ENCODE measurements at places on chromosomes 13 and 19. TPM values are rescaled to one million over a fixed set of nuclear protein-coding genes. Genes with fewer than 3 reads are reported as not detected.
A peak's percentile ranks its signal among the peaks of the same experiment; 100 is the strongest.

ACTL9 gene
- not detected for polyA plus RNA-seq

FCAR gene
- polyA plus RNA-seq: not detected

KLK7 gene
- polyA plus RNA-seq: not detected

EBI3 gene
- 0.52 TPM for polyA plus RNA-seq

LHB gene
- 54.4 TPM for polyA plus RNA-seq

RNF113B gene
- not detected for polyA plus RNA-seq

KLK3 gene
- polyA plus RNA-seq: 0.05 TPM

CYP4F12 gene
- polyA plus RNA-seq: 3.4 TPM

SOX21 gene
- polyA plus RNA-seq: not detected

COL5A3 gene
- 8.7 TPM for polyA plus RNA-seq

KLF5 gene
- polyA plus RNA-seq: 7.3 TPM

C19orf85 gene
- polyA plus RNA-seq: not detected

THSD8 gene
- polyA plus RNA-seq: 1.3 TPM

- no peak for DNase-seq
These were observed 113.2 kb downstream of the KCNRG start for GRCh38 chr13:50128428-50128931.

DNA sequence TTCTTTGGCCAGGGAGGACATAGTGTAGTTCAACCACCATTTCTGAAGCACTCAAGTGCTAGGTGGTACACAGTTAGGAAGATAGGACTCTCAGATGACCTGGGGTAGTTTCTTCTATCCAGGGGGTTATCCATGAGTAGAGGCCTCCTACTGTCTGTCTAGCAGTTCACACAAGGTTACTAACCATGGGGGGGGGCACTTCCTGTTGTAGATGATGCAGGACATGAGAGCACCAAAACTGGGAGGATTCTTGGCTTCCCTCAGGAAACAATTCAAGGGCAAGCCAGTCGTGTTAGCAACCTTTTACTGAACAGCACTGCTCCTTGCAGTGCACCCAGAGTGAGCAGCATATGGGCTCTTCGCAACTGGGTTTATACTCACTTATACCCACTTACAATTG is 8.9 kb upstream of the TPP2 start:
- DNase-seq: no peak

- DNase-seq: no peak
These were observed 169.9 kb downstream of the USP12 start for GRCh38 chr13:27001705-27002104.

GRCh38 chr13:89890806-89891205 is 1456.7 kb upstream of the MIR17HG start:
- no peak for DNase-seq

DNA sequence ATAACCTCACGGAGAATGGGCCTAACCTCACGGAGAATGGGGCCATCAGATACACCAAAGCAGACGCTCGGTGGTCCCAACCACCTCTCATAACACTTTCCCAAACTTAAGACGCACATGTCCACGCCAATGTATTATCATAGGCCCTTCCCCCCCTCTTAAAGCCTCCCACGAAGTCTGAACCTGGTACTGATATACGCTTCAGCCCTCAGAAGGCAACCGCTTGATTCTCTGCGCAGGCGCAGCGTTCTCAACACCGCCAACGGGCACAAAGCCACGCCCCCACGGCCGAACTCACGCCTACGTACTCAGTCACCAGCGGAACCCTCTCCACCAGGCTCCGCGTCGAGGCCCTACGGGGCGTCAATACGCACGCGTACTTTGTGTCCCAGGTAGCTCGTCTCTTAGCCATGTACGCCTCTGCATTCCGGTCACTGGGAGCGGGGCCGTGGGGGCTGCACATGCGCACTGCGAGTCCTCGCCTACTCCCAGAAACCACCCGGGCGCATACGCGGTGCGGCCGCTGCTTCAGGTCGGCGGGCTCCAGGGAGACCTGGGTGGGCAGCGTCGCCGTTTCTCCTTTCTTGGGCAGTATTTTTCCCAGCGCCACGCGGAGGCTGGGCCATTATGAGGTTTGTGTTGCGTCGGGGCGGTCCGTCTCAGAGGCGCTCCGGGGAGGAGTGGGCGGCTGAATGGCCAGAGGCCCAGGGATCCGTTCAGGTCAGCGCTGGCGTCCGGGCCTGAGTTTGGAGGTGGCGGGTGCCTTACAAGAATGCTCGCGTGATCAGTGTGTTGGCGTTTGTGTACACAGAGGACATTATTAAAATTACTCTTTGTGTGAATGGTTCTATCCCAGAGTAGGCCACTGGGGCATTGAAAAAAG is 25.3 kb downstream of the ZNF582 start:
- DNase-seq: peak; percentile 93

DNA sequence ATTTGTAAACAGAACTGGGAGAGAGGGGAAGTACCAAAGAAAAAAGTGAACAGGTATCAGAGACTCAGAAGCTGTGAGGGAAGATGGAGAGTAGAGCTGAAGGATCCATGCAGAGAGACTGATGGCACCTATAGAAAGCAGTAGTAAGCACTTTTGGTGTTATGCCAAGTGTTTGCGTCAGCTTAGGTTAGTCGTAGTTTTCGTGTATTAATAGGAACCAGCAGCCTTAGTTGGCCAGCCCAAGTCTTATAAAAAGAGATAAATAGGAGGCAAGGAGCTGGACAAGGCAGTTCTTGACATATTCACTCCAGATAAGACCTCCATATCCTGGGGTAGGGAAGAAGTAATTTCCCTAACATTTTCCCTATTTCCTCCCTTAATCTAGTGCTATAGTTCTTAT is 214.2 kb downstream of the OXGR1 start:
- DNase-seq: no peak

- peak; percentile 50 for DNase-seq
These were observed 608 bp downstream of the MYADM start for GRCh38 chr19:53868091-53868891.

DNA sequence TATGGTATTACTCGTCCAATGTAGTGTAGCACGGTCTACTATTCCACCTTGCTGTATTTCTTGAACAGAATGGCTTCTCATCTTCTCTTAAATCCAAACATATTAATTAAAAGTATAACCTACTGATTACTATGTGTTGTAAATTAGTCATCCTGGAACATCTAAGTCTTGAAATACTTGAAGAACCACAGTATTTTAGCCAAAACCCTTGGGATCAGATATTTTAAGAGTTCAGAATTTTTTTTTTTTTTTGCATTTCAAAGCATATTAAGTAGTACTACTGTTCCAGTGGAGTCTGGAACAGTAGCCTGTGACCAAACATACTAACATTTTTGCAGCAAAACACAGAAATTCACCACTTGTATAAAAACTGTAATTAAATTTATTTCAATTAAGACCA is 30.1 kb downstream of the ZC3H13 start:
- no peak for DNase-seq

DNA sequence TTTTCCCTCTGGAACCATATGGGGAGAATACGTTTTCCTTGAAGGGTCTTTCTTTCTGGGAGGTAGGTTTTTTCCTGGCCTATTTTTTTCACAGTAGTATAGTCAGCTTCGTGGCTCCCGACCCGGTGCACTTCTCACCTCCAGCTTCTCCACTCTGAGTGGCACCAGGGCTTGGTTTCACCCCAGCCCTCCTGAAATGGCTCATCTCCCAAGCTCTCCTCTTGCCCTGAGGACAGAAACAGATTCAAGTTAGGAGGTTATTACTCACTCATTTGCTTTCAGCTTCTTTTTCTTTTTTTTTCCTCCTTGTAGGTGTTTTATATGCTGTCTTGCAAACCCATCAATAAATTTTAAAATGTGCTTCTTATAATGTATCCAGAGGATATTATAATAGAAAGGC is 199.3 kb downstream of the RFC3 start:
- DNase-seq: no peak

DNA sequence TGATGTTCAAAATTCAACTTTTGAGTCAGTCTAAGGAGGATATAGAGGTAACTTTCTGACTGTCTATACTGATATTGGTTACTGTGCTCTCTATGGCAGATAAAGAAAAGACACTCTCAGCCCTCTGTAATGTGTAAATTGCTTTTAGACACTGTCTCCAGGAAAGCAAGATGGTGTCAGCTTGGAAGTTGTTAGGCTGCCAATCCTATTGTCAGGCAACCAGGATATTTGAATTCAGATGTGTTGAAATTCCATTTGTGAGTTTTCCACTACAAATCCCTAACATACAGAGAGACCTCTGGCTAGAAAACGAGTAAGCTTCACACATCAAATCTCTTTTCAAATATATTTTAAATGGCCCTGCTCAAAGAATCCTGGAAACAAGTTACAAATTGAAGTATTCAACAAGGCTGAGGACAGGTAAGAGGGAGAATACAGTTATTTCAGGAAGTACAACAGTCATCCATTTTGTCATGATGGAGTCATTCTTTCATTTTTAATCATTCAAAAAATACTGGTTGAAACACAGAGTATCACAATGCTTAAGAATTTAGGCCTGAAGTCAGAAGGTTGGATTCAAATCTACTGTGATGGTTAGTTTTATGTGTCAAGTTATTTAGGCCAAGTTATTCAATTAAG is 312.0 kb downstream of the OLFM4 start:
- no peak for DNase-seq

GRCh38 chr13:91744284-91744683 is 345.9 kb downstream of the GPC5 start:
- DNase-seq: no peak

- no peak for DNase-seq
These were observed 87.0 kb upstream of the TM9SF2 start for GRCh38 chr13:99414048-99414995.

DNA sequence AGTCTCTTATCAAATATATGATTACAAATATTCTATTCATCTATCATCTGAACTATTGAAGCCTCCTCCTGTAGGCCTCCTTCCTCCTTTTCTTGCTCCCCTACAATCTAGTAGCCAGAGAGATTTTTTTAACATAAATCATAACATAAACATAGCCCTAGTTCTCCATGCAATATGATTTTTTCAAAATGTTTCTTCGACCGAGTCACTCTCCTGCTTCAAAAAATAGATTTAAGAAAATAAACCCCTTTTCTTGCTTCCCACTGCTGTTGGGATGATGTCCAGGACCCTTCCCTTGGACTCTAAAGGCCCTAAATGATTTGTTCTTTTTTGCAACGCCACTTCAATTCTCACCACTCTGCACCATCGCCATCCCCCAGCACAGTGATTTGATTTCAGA is 319.7 kb upstream of the TSHZ3 start:
- no peak for DNase-seq

DNA sequence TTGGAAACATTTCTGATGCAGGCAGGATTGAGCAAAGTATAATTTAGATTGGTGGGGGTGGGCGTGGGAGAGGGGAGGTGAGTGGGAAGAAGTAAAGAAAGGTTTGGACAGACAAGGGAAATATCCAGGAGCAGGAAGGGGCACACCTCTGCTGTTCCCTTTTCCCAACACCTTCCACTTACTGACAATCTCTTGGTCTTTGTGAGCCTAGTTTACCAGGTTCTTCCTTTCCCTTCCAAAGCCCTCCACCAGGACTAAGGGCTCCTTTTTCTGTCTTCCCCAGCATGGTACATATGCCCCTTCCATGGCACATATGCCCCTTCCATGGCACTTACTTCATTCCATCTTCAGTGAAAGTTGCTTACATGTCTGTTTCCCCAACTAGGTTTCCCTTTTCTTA is 6.2 kb upstream of the THSD1 start:
- no peak for DNase-seq

GRCh38 chr19:52871466-52871865 is 14.0 kb upstream of the ZNF468 start:
- no peak for DNase-seq

- no peak for DNase-seq
These were observed 117.7 kb downstream of the KCNRG start for GRCh38 chr13:50132904-50133357.

- DNase-seq: no peak
These were observed 23.3 kb downstream of the LYPD4 start for GRCh38 chr19:41821003-41821735.

DNA sequence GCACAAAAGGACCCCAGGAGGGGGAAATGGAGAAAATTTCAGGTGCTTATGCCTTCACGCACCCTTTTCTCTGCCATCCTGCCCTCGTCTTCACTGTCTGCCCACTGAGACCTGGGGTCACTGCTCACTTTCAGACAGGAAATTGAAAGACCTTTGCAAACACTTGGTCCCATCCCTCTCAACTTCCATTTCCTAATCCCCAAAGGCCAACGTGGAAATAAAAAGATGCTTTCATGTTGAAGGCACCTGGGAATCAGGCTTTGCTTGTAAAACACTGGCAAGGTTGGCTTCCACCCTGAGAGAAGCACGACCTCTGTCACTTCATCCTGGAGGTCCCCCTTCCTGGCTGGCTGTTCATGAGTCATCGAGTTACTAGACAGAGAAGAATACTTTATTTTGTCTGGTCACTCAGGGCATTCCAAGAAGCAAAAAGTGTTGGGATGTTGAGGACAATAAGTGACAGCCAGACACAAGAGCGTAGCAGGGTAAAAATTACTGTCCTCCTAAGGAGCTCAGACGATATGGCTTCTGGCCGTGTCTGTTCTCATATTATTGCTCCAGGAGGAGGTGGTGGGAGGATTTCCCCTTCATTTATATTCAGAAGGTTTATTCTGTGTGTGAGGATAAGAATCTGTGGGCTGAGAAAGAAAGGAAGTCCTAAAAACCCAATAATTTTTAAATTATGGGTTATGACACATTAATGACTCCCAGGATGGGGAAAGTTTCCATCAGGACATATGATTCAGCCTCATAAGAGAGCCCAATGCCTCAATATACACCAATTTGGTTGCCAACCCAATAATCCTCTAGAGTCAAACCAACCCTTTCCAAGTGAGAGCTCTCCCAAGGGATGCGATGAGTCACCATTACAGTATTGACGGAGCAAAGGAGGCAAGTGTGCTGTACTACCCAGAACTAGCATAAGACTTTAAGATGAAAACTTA is 409.0 kb downstream of the COG6 start:
- DNase-seq: no peak

DNA sequence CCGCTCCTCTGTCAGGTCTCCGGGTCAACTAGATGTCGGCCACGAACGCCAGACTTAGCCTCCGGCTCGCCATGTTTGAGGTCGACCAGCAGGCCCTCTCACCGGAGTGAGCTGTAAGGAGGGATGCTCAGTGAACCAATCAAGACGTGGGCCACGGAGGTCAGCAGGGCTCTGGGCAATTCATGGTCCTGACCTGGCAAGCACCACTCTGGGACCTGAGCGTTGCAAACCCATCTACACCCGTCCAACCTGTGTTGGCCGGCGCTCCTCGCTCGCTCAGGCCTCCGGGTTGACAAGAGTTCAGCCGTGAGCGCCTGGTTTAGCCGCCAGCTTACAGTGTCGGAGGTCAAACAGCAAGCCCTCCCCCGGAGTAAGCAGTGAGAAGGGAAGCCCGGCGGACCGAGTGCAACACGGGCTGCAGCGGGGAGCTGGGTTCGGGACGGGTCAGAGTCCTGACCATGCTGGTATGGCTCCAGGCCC is 1361.9 kb downstream of the UQCRFS1 start:
- peak; percentile 55 for DNase-seq

- DNase-seq: peak; percentile 46
These were observed 460 bp downstream of the KMT5C start for GRCh38 chr19:55339889-55340783.
